ENCODE measurements at places on chromosomes 4 and X.
A peak's percentile ranks its signal among the peaks of the same experiment; 100 is the strongest.

GRCh38 chr4:11720292-11720691, 291.6 kb upstream of the HS3ST1 start:
- DNase-seq = peak; percentile 59

- no peak for DNase-seq
Measured at GRCh38 chr4:8191136-8191747, 7.8 kb upstream of the SH3TC1 start.

DNA sequence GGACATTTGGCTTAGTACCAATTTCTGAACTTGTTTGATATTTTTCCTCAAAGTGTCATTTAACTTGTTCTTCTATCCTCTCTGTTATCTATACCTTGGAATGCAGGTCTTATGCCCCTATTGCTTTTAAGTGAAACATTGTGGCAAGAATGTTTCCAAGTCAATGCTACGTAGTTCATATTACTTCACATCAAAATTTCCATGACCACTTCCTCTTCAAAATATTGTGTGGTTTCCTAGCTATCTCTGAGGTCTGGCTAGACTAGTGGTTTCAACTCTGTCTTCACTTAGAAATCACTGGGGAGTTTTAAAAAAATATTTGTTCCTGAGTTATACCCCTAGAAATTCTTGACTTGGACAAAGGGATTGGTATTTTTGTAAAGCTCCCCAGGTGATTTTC, 20.2 kb upstream of the RASGEF1B start:
- no peak for DNase-seq

DNA sequence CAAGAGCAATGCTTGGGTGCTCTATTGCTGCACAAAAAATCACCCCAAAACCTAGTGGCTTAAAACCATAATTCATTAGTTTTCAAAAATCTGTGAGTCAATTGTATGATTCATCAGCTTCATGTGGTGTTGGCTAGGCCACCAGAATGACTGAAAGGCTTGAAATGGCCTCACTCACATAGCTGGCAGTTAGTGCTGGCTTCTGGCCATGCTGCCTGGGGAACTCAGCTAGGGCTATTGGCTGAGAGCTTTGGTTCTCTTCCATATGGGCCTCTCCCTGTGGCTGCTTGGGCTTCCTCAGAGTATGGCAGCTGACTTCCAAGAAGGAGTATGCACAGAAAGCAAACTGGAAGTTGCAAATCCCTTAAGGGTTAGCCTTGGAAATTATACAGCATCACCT, 3.1 kb upstream of the MTMR1 start:
- no peak for DNase-seq

DNA sequence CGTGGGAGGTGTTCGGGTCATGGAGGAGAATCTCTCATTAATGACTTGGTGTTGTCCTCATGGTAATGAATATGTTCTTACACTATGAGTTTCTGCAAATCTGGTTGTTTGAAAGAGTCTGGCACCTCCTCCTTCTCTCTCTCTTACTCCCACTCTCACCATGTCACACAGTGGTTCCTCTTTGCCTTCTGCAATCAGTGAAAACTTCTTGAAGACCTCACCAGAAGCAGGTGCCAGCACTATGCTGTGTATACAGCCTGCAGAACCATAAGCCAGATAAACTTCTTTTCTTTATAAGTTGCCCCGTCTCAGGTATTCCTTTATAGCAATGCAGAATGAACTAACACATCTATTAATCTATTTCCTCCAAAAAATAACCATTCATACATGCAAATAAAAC, 275.0 kb downstream of the ANTXR2 start:
- no peak for DNase-seq

DNA sequence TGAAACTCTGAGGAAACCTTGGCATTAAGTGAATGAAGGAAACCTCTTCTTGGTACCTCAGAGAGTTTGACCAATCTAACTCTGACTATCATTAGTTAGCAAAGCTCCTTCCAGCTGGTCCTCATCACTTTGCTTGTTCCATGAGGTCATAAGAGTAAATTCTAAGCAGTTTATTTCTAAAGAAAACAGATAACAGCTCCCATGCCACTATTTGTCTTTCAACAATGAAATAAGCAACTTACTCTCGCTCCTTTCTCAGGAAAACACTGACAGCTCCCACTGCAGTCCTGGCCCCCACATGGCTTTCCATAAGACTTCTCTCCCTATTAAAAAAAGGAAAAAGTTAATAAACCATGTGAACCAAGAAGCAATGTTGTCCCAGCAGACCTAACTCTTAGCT, 127.7 kb downstream of the COL4A6 start:
- no peak for DNase-seq

DNA sequence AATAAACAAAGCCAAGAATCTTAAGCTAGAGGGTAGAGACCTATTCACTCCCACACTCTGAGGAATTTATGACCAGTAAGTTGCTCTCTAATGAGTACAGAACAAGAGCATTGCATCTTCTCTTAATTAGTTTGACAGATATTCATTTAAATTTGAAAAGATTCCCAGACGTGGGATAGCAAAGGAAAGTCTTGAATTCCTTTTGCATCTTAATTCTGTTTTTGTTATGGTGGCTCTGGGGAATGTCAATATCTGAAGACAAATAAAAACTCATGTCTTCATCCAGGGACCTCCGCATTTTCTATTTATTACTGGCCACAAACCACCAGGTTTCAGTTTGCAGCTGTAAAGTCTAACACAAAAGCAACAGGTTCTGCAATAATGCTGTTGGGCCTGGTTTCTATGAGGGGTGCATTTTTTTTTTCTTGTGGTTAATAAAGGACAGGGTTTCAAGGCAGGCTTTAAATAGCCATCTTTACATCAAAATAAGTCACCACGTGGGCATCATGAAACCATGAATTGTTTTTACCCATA, 172.3 kb downstream of the SHROOM3 start:
- no peak for DNase-seq

DNA sequence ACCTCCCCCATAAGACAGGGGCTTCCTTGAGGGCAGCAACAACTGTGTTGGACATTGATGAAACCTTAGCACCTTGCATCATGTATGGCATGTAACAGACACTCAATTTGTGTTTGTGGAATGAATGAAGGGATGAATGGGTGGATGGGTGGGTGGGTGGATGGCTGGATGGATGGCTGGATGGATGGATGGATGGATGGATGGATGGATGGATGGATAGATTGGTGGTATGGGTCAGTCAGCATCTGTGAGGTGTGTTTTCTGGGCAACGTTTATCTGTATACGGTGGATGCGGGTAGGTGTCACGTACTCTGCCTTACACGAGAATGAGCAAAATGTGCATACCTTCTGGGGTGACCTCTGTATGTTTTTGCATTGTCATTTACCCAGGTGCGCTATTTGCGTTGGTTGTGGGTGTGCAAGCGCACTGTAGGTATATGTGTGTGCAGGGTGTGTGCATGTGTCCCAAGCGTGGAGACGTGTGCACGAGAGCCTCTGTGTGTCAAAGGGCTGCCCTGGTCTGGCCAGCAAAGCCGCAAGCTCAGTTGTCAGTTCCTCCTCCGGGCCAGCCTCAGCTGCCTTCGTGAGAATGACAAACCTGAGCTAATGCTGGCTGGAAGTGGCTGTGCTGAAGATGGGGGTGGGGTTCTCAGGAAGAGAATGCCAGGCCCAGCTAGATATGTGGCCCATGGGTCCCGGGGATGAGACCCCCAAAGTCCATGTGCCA, 26.5 kb downstream of the ELF4 start:
- DNase-seq = no peak

GRCh38 chrX:18938710-18939109, 45.2 kb downstream of the PHKA2 start:
- no peak for DNase-seq

GRCh38 chr4:6316461-6317003, 46.9 kb downstream of the WFS1 start:
- DNase-seq = no peak

DNA sequence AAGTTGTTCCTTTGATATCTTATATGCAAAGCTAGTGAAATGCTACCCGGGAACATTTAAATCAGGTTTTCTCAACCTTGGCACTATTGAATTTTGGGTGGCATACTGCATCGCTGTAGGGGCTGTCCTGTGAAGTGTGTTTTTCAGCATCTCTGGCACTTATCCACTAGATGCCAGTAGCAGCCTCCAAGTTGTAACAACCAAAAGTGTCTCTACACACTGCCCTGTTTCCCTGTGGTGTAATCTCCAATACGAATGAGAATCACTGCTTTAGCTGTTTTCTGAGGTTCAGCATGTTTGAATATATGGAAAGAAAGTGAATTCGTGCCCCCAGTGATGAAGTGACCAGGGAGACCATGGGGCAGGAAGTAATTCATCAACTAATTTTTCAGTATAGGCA, 551.6 kb upstream of the PRKX start:
- DNase-seq = no peak

GRCh38 chrX:42803320-42803719, 25.4 kb upstream of the PPP1R2C start:
- no peak for DNase-seq

GRCh38 chr4:15237648-15238230, 190.1 kb upstream of the C1QTNF7 start:
- no peak for DNase-seq

DNA sequence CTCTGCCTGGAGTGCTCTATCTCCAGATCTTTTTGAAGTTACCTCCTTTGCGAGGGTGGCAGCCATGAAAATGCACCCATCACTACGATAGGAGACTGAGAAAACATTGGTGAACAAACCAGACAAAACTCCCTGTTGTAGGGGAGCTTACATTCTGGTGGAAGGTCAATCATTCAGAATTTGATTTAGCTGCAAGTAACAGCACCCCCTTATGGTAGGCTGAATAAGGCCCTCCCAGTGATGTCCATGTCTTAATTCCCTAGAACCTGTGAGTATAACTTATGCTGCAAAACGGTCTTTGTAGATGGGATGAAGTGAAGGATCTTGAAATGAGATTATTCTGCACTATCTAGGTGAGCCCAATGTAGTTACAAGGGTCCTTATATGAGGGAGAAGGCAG, 5.6 kb upstream of the TEC start:
- no peak for DNase-seq

- DNase-seq = no peak
Measured at GRCh38 chr4:177376024-177376423, 66.2 kb downstream of the AGA start.

DNA sequence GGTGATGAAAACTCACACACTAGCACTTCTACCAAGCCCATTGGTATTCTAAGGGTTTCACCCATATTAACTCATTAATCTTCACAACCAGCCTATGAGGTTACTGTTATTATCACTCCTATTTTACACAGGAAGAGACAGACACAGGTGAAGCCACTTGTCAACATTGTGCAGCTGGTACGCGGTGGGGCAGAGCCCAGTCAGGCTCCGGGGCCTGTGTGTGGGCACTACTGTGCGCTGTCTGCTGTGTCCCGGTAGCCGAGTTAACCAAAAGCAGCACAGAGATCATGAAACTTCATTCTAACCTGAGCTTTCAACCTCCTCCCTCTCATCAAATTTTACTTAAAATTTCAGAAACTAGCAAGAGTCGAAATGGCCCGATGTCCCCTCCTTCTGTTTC, 111.3 kb downstream of the PHKA2 start:
- DNase-seq = no peak

GRCh38 chrX:103373581-103373980, 2.8 kb upstream of the BEX3 start:
- no peak for DNase-seq

DNA sequence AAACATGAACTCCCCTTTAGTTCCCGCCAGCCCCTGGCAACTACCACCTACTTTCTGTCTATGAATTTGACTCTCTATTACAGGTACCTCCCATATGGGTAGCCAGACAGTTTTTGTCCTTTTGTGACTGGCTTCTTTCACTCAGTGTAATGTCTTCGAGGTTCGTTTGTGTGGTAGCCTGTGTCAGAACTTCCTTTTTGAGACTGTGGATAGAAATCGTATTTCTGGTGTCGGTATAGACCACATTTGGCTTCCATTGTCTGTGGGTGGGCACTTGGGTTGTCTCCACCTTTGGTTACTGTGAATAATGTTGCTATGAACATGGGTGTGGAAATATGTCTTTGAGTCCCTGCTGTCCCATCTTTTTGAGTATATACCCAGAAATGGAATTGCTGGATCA, 5.4 kb upstream of the CLDN34 start:
- no peak for DNase-seq

GRCh38 chrX:99001286-99001685, 1408.8 kb downstream of the PCDH19 start:
- no peak for DNase-seq

GRCh38 chr4:16120720-16121119, 36.9 kb upstream of the PROM1 start:
- DNase-seq = no peak

DNA sequence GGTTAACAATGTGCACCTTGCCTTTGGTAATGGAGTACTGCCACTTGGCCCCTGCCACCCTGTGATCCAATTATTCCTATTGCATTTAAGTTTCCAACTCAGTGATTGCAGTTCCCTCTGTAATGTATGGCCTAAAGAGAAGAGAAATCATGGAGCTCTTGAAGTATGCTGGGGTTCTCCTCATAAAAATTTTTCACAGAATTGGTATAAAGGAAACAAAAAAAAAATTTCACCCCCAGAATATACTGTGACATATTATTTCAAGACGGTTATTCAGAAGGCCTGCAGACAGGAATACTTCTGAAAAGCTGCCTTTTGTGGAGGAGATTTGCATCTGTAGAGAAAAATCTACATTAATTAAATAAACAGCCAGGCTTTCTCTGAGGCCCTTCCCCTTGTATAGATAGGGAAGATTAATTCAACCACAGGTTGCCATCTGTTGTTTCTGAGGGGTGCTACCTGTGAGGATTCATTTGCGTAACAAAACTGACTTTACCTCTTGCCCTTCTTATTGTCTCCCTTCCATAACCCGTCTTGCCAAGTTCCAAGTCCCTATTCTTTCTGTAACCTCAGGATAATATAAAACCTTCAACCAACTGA, 94.8 kb upstream of the LANCL3 start:
- DNase-seq = no peak

DNA sequence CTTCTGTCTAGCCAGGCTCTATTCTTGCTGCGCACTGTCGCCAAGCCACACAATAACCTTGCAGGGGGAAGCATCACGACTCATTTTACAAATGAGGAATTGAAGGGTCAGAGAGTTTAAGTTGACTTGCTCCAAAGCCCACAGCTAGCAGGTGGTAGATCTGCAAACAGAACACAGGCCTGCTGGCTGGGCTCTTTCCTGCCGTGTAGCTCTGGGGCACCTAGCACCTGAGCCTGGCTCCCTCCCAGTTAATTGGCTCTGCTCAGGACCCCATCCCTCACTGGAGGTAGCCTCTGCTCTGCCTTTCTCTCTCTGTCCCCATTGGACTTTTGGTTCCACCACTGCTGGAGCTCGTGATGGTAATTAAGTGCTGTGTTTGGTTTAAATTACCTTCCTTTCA, 98.5 kb downstream of the NSUN7 start:
- DNase-seq = no peak

GRCh38 chr4:42655921-42656678, 805 bp downstream of the ATP8A1 start:
- DNase-seq = peak; percentile 83

DNA sequence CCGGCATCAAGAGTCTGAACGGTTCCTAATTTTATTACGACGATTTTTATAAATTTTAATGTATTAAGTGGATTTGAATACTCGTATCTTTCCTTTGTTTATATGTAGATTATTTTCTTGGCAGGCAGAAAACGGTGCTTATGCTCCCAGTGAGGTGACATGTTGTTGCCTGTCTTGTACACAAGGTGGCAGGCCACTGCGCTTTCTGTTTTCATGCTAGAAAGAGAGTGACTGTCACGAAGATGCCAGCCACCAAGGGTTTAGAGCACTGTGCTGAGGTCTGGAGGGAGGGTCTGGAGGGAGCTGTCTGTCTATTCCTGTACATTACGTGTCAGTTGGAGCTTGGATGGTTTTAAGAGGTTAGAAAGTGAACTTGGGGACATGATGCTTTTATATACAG, 87.7 kb downstream of the SHROOM2 start:
- DNase-seq = peak; percentile 81

Data from NCI-H524 (cell line).